ENCODE measurements at places on chromosomes 12 and 14.

DNA sequence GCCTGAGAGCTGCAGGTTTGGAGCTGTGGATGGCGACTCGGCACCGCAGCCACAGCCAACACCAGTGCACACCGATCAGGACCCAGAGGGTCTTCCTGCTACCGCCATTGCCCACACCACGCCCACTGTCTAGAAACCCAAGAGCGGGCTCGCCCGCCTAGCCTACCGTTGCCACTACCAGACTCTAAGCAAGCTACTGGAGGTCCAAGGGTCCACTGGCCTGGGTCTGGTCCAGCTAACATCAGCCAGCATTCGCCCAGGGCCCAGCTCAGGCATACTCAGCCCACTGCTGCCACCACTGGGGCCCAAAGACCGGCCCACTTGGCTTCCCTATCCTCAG is 30.5 kb upstream of the MON2 start:
- no peak for DNase-seq

- no peak for DNase-seq
Observed at GRCh38 chr12:31868965-31869364, 90.2 kb upstream of the RESF1 start.

DNA sequence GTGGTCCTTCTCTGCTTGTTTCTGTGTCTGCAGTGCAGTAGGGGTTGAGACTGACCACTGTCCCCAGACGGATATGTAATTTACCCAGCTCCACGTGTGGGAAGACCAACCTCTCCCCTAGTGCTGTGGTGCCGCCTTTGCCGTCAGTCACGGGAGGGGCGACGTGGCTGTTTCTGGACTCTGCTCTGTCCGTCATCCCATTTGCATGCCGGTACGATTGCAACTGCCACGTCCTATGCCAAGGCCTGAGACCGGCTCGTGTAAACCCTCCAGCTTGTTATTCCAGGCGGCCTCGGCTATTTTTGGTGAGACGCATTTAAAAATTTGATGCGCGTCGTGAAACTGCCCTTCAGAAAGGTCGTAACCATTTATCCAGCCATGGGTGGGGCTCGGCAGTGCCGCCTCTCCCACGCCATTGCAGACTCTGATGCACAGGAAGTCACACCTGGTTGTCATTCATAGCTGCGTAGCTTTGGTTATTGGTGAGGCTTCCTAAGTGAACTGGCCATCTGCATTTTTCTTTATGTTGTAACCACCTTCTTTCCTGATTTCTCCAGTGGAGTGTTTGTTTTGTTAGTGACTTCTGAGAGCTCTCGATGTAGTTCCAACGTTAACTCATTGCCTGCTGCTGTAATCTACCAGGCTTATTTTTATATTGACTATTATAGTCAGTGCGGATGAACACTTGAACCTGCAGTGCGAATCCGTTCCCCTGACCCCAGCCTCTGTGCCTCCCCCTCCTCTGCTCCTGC is 75.1 kb downstream of the ADGRD1 start:
- no peak for DNase-seq

- peak; percentile 17 for DNase-seq
Observed at GRCh38 chr12:107131832-107132616, 38.7 kb upstream of the CRY1 start.

DNA sequence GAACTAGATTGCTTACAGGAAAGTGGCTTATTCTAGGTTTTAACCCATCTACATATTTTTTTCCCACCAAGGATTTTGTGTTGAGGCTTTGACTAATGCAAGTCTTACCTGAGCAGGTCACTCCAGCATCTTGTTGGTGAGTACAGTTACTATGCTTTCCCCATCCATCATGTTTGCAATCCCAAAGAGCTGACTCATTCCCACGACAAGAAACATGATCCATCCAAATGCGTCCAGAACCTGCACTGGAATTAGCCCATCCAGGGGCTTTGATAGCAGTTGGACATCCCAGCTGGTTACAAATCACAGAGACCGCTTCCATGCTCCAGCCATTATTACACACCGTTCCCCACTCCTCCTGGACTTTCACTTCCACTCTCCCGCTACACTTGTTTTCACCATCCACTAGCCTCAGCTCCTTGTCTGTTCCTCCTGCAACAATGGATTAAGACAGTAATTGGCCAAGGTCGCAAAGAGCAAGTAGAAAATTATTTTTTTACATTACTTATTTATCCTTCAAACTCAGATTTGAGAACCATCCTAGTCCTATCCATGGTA is 2.5 kb downstream of the CD163 start:
- no peak for DNase-seq

GRCh38 chr12:77214136-77214535 is 148.8 kb upstream of the E2F7 start:
- DNase-seq, result no peak

GRCh38 chr12:90260136-90260535 is 551.5 kb upstream of the ATP2B1 start:
- DNase-seq, result no peak

DNA sequence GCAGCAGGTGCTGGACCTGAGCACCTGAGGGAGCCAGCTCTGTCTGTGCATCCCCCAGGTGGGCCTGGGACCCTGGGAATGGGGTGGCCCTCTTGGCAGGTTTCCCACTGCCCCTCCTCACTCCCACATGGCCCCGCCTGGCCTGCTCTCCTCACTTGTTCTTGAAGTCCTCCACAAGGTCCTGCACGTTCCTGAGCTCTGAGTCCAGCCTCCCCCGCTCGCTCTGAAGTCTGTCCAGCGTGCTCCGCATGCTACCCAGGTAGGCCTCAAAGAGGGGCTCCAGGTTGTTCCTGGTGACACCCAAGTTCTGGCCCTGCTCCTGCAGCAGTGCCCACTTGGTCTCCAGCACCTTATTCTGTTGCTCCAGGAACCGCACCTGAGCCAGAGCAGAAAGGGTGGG is 2.9 kb downstream of the KRT79 start:
- no peak for DNase-seq

GRCh38 chr12:51687177-51687576 is 96.1 kb downstream of the SCN8A start:
- DNase-seq, result no peak

DNA sequence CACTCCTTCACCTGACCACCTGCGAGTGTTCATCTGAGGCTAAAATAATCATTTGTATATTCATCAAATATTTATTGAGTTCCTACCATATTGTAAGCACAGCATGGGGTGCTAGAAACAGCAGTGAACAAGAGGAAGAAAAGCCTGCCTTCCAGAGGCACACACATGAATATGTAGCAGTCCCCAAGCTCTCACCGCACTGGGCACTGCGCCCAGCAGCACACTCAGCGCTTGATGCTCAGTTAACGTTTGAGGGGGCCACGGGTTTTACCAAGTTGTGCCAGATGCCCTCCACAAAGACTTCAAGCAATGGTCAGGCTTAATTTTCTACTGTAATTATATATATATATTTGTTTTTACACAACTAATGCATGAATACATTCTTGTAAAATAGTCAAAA is 52.0 kb downstream of the HELB start:
- no peak for DNase-seq

DNA sequence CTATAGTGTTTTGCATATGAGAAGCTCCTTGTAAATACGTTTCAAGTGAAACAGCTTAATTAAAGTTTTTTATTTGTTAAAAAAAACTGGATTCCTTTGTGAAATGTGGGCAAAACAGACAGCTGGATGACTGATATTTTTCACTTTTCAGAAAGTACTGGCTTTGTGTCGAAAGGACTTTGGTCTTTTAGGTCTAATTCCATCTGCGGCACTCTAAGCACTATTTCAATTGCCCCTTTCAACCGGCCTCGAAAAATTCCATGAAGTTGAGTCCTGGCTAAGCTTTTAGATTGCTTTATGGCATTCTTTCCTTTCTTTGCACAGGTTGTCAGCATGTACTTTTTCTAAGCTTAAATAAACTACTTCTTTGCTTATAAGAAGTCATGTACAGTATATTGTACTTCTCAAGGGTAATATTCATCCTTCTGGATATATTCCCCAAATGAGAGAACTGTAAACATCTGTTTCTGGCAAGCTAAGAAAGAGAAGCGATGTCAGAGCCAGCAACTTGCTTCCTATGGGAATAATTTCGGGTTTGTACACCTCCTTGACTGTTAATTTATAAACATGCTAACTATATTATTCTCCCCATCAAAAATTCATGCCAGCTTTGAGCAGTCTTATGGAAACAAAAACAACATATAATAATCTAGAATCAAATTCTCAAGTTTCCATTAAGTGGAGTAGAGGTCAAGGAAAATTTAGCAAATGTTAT is 611.3 kb downstream of the ETNK1 start:
- DNase-seq, result no peak

- no peak for DNase-seq
Observed at GRCh38 chr12:93994721-93995120, 153.7 kb upstream of the PLXNC1 start.

GRCh38 chr12:52650520-52651081 is 1.4 kb downstream of the KRT2 start:
- no peak for DNase-seq
